ENCODE measurements at places on chromosomes 6 and 20. TPM values are rescaled to one million over a fixed set of nuclear protein-coding genes. Genes with fewer than 3 reads are reported as not detected.

DNA sequence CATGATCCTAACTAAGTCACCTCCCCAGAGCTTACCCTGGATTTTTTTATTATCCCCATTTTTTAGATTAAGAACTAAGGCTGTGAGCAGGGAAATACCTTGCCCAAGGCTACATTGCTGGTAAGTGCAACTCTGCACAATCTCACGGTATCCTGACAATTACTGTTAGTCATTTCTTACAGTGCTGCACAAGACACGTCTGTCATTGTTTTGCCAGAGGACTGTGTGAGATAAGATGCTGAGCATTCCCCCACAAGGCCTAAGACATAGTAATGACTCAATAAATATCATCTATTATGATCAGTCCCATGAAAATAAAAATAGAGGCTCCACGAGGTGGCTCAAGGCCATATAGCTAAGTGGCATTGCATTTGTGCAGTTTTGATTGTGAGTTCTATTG lies 21.0 kb downstream of the PFDN4 start:
- no peaks in the 10 kb centered on the region for H3K27me3 ChIP-seq
- no peaks in the 10 kb centered on the region for H3K4me1 ChIP-seq
- H3K4me3 ChIP-seq: no peak overlapping the region
- H3K27ac ChIP-seq: no peak overlapping the region

DNA sequence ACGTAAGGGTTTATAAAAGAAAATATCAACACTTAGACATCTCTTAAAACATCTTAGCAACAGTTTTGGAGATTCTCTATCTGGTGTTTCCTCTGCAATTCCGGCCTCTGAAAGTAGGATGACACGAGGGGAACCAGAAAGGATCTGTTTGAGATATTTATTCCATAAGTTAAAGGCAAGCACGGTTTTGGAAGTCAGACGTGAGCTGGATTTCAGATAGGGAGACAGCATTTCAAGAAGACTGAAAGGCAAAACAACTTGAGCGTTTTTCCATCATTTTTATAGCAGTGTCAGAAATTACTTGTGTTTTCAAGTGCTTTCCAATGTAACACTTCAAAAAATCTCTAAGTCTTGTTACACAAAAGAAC lies 52.9 kb upstream of the BTN3A2 start:
- DNase-seq: no peak
- H3K36me3 ChIP-seq: no peaks in the 10 kb centered on the region
- H3K27ac ChIP-seq: no peak overlapping the region
- peak overlapping the region; percentile 96 for H3K4me3 ChIP-seq

DNA sequence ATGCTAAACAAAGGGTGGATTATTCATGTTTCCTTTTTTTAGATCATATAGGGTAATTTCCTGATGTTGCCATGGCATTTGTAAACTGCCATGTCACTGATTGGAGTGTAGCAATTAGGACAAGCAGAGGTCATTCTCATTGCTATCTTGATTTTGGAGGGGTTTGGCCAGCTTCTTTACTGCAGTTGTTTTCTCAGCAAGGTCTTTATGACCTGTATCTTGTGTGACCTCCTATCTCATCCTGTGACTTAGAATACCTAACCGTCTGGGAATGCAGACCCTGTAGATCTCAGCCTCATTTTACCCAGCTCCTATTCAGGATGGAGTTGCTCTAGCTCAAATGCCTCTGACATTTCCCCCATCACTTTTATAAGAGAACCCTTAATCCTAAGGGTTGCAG lies 53.6 kb downstream of the CDS2 start:
- H3K4me3 ChIP-seq: no peak overlapping the region
- no peak for DNase-seq
- no peaks in the 10 kb centered on the region for H3K27me3 ChIP-seq
- peak overlapping the region; percentile 65 for H3K27ac ChIP-seq
- H3K4me1 ChIP-seq: peaks cover 20% of the 10 kb centered on the region
- H3K36me3 ChIP-seq: peaks cover 81% of the 10 kb centered on the region

- H3K36me3 ChIP-seq: no peaks in the 10 kb centered on the region
- no peak overlapping the region for H3K27ac ChIP-seq
- no peak for DNase-seq
- H3K4me3 ChIP-seq: no peak overlapping the region
These were observed 73.7 kb downstream of the EDN1 start for GRCh38 chr6:12363651-12364381.

Gene SEMG1
- 0.46 TPM for total RNA-seq

Gene LYRM2
- total RNA-seq: 13.7 TPM

GRCh38 chr6:47106721-47107197 lies 64.6 kb upstream of the ADGRF1 start:
- H3K36me3 ChIP-seq: no peaks in the 10 kb centered on the region
- peaks cover 4% of the 10 kb centered on the region for H3K4me1 ChIP-seq
- no peak overlapping the region for H3K4me3 ChIP-seq
- peak; percentile 77 for DNase-seq
- H3K27ac ChIP-seq: no peak overlapping the region
- H3K27me3 ChIP-seq: no peaks in the 10 kb centered on the region

DNA sequence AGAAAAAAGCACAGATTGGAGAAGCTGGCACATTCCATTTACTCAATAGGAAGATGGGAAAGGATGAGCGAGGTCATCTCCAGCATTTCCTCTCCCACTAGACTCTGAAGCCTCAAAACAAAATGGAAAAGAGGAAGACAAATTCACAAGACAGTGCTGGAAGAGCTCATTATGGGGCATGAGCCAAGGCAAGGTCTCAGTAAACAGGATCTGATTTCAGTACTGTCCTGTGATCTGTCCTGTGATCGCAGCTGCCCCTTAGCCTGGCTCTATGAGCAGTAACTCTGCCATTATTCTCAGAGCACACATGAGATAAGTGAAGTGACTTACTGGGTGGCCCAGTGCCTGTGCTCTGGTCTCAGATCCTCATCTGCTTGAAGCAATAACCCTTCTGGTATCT lies 68.1 kb upstream of the SLC4A11 start:
- H3K27me3 ChIP-seq: no peaks in the 10 kb centered on the region
- peaks cover 53% of the 10 kb centered on the region for H3K36me3 ChIP-seq
- no peaks in the 10 kb centered on the region for H3K4me1 ChIP-seq
- no peak for DNase-seq
- H3K4me3 ChIP-seq: no peak overlapping the region

DNA sequence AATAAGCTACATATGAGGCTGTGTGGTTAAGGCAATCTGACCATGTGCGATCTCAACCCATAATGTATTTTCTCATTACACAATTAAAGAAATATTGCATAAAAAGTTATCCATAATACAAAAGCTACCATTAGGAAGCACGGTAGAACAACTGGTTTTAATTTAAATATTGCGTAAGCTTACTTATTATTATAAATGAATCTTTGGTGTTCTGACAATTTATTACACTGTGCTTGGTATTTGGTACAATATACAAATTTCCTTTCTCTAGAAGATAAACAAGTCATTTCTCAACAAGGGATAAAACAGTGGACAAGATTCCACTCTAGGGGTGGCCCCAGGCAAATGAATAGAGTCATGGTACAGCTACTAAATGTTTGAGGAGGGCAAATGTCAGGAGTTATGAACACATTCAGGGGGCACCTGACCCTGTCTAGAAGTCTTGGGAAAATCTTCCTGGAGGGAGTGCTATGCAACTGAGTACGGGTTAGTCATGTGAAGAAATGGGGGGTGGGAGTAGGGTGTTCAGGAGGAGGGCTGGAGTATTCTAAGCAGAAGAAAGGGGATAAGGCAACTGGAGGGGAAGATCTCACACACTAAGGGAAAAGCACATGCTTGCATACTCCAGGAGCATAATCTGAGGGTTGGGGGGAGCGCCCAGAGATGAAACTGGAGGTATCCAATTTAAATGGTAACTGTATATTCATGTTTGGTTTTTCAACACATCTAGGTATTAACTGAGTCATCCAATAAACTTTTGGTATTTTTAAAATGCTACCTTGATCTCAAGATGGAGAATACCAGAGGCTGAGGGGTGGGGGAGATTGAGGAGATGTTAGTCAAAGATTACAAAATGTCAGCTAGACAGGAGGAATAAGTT lies 296.9 kb upstream of the SGK1 start:
- H3K27me3 ChIP-seq: no peaks in the 10 kb centered on the region
- no peak overlapping the region for H3K27ac ChIP-seq
- no peaks in the 10 kb centered on the region for H3K36me3 ChIP-seq
- DNase-seq: no peak

GRCh38 chr6:119148825-119149525 lies 70.5 kb upstream of the FAM184A start:
- H3K27me3 ChIP-seq: no peaks in the 10 kb centered on the region
- H3K4me3 ChIP-seq: no peak overlapping the region
- peaks cover 3% of the 10 kb centered on the region for H3K4me1 ChIP-seq
- no peaks in the 10 kb centered on the region for H3K36me3 ChIP-seq

GRCh38 chr6:35804996-35805736 lies at the start of gene LHFPL5:
TSS of gene LHFPL5 (plus strand) at chr6:35805352. CDS start at chr6:35805671, 319 bp downstream.
- DNase-seq: peak; percentile 93
- H3K36me3 ChIP-seq: no peaks in the 10 kb centered on the region
- peak within 1 kb of the TSS; percentile 75 for H3K4me3 ChIP-seq
- H3K4me1 ChIP-seq: no peaks in the 10 kb centered on the region
- peaks cover 7% of the 10 kb centered on the region for H3K27me3 ChIP-seq
- H3K27ac ChIP-seq: no peak within 1 kb of the TSS

- peaks cover 4% of the 10 kb centered on the region for H3K36me3 ChIP-seq
- peak overlapping the region; percentile 56 for H3K4me3 ChIP-seq
- peaks cover 16% of the 10 kb centered on the region for H3K27me3 ChIP-seq
- no peak overlapping the region for H3K27ac ChIP-seq
- peaks cover 4% of the 10 kb centered on the region for H3K4me1 ChIP-seq
- no peak for DNase-seq
These were observed 2.6 kb upstream of the MRGBP start for GRCh38 chr20:62793757-62794006.

GRCh38 chr20:43981540-43981939 lies 66.9 kb downstream of the TOX2 start:
- no peaks in the 10 kb centered on the region for H3K27me3 ChIP-seq
- H3K4me1 ChIP-seq: no peaks in the 10 kb centered on the region
- no peak for DNase-seq
- H3K27ac ChIP-seq: no peak overlapping the region
- H3K36me3 ChIP-seq: no peaks in the 10 kb centered on the region
- H3K4me3 ChIP-seq: no peak overlapping the region

DNA sequence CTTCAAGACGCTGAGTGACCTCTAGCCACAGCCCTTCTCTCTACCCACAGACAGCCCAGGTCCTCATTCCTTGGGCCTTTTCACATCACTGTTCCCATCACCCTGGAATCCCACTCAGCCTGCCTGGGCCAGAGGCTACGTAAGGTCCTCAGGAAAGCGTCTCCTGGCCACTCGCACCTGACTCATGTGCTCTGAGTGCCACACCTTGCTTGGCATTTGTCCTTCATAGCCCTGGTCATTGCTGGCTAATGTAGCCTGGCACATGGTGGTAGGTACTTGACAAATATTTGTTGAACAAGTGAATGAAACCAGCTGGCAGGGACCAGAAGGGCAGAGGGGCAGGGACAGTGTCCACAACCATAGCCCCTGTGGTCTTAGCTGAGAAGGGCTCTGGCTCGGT lies 50.6 kb upstream of the FANCE start:
- H3K36me3 ChIP-seq: no peaks in the 10 kb centered on the region
- no peak overlapping the region for H3K4me3 ChIP-seq
- no peaks in the 10 kb centered on the region for H3K4me1 ChIP-seq
- H3K27me3 ChIP-seq: no peaks in the 10 kb centered on the region

DNA sequence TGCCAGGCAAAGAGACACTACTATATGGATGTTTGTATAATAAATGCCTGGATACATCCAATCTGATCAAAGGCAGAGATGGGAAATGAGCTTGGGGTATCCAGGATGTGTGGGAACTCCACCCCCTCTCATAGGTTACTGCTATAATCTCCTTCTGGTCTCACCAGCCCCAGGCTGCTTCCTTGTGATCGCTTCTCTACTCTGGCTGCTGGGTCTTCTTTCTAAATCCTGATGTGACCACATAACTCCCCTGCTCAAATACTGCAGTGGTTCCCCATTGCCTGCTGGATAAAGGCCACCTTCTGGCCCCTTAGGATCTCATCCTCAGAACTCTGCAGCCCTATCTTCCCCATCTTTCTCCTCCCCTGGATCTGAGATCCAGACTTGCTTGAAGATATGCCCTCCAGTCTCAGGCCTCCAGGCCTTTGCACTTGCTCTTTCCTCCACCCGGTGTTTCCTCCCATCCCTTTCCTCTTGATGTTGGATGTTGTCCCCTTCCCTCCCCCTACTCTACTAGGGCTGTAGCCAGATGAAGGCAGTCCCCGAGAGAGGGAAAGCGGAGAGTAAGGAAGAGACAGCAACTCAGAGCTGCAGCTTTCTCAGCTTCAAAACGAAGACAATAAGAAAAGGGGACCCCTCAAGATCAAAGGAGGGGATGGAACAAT lies 828 bp upstream of the XKR7 start:
- no peaks in the 10 kb centered on the region for H3K36me3 ChIP-seq
- peaks cover 8% of the 10 kb centered on the region for H3K4me1 ChIP-seq
- H3K27me3 ChIP-seq: peaks cover 57% of the 10 kb centered on the region

Gene SFTA2
- not detected for total RNA-seq

Gene ENPP1
- 11.6 TPM for total RNA-seq

Gene ARFGAP1
- 222 TPM for total RNA-seq

DNA sequence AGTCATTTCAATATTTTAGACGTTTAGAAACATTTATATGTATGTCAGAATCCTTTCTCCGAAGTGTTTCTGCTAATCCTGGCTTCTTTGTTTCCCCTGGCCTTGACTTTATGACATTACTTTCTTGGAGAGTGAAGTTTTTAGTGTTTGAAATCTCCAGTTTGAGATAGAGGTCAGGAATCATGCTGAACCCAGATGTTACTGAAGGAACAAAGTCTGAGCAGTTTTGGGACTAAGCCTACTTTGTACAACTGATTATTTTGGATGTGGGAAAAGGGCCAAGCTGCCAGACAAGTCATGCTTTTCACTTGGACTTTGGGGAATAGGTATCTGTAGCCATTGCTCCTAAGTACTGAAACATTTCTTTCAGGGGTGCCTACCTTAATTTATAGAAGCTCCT lies 2.3 kb downstream of the RNF144B start:
- H3K27ac ChIP-seq: no peak overlapping the region
- no peak for DNase-seq
- no peaks in the 10 kb centered on the region for H3K4me1 ChIP-seq

- H3K27ac ChIP-seq: no peak overlapping the region
- no peaks in the 10 kb centered on the region for H3K27me3 ChIP-seq
- H3K4me1 ChIP-seq: peaks cover 14% of the 10 kb centered on the region
These were observed 20.7 kb upstream of the DST start for GRCh38 chr6:56663344-56663743.
